ENCODE measurements at places on chromosomes 3 and 15.

DNA sequence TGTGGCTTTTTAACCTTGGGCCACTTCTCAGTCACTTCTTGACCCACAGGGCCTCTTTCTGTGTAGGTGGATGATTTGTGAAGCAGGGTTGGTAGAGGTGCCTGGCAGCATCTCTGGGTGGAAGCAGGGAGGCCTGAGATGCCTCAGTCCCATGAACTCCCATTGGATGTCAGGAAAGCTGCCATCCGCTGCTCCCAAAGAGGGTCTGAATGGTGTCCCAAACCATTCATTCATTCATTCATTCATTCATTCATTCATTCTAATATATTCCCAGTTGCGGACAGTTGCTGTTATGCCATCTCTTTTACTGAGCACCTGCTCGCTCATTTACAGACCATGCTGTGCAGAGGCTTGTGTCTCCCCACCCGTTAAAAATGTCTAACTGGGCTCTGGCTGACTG lies 98.7 kb downstream of the CHDH start:
- no peak for DNase-seq

DNA sequence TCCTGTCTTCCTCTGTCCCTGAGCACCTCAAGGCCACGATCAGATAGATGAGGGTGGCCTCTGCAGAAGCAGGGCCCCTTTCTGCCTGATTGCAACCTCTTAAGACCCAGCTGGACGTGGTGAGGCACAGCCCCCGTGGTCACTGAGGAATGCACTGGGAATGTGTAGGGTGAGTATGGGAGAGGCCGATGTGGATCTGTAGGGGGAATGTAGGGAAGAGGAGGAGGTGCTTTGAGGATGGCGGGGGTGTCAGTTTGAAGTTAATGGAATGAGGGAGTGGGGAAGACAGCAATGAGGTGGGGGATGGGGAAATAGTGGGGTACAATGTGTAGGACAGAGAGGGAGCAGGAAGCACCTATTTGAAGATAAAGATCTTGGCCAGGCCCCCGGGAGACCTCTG lies 785 bp upstream of the IQCF5 start:
- no peak for DNase-seq

DNA sequence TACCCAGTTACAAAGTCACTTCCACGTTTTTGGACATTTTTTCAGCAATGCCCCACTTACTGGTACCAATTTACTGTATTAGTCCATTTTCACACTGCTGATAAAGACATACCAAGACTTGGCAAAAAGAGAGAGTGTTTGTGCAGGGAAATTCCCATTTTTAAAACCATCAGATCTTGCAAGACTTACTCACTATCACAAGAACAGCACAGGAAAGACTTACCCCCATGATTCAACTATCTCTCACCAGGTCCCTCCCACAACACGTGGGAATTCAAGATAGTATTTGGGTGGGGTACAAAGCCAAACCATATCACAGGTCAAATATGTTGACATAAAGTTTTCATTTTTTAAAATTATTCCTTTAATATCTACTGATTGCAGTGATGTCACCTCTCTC lies 16.2 kb upstream of the ABI3BP start:
- no peak for DNase-seq

GRCh38 chr3:122092460-122093165 lies 37.5 kb downstream of the CD86 start:
- peak; percentile 88 for DNase-seq

DNA sequence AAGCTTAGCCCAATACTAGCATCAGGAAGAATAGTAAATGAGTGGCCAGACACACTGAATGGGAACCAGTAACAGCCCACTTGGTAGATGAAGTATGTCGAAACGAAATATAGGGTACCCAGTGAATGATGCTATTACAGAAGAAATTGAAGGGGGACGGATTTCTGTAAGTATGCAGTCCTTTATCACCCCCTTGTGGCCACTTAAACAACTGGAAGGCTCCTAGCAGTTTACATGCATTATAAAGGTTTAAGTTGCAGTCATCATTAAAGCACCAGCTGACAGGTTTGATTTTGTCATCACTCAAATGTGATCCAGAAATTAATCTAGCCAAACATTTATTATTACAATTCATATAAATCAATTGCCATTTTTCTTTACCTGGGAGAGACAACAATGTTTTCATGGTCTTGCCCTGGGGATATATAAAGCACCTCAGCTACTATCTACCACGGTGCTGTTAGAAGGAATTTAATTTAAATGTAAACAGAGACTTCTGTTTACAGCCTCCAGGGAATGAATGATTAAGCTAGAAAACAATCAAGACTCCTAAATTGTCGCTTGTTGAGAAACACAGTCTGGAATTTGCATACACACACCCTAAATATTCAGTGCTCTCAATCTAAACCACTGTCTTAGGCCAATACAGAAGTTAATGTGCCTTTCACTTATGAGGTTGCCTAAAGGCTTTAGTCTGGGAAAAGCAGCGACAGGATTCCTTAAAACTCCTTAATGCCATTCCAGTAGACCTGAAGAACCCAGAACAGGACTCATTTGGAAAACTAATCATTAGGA lies 7.8 kb downstream of the EIF1B start:
- DNase-seq, result peak; percentile 50

DNA sequence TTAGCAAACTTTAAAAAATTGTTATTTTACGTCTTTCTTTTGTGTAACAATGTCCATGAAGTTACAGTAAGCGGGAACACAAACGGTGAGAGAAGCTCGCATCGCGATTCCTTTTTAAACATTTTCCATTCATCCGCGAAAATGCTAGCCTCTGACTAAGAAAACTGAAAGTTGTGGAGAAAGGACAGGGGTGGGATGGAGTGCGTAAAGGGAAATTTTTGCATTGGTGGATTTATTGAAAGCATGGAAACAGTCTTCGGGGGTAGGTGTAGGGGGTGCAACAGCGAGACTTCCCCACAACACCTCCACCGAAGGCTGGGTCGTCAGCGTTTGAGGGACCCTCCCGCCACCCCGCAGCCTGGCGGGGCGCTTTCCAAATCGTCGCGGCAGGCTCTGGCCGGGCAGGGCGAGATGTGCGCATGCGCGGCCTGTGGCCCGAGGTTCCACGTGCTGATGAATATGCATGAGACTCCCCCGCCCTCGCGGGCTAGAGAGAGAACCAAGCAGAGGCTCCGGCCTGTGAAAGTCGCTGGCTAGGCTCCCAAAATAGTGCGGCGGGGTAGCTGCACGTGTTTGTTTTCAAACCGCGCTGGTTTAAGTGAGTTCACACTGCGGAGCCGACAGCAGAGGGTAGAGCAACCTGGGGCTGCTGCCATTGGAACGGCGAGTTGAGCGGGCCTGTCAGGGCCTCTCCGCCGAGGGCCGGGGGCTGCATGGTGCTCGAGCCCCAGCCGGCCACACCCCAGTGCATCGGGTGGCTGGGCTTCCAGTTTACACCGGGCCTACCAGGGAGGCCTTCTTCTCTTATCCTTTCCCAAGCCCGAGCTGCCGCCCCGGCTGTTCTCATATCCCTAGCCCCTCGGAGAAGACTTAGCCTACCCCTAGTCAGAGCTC lies 9.9 kb downstream of the ZIC1 start:
- DNase-seq, result peak; percentile 80

DNA sequence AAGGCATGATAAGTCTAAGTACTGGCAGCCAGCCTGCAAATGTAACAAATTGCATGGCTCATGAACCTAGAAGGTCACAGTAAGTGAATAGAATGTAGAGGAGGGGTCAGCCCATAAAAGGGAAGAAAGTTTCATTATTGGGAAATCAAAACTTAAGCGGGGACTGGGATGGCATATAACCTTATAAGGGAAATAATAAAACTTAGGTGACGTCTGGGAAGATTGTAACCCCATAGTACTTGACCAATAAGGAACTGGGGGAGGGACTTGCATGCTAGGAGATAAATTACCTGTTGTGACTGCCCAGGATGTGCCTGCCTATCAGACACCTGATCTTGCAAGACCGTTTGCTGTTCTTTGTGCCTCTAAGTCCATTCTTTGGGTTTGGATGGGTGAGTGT lies 28.1 kb upstream of the MCTP2 start:
- no peak for DNase-seq

- DNase-seq, result no peak
Measured at GRCh38 chr15:48477795-48478360, 146.6 kb downstream of the DUT start.

- DNase-seq, result no peak
Measured at GRCh38 chr3:139457066-139457465, 19.2 kb downstream of the RBP2 start.

DNA sequence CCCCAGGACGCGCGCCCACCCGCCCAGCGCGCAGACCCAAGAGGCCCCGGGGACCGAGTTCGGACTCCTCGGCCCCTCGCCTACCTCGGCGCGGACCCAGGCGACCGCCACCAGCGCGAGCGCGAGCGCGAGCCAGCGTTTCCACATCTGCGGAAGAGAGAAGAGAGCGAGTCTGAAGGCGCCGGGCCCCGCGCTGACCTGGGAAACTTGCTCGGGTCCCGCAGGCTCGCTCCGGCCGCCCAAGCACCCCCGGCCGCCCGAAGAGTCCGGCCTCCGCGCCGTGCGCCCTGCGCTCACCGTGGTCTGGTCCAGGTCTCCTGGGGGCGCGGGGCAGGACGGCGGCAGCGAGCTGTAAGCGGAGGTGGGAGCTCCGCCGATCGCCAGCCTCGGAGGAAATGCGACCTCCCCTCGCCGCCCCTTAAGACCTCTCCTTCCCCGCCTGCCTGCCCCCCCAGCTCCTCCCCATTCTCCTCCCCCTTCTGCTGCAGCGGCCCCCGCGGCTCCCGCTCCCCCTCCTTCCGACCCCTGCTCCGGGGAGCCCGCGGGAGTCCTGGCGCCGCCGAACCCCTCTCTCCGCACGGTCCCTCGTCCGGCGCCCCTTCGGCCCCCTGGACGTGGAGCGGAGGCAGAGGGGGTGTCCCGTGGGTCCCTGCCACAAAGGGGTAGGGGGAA lies at the start of gene FSTL1:
Gene FSTL1 (minus strand): TSS at position 393 of the 672 bp plus-strand sequence. CDS start 246 bp downstream, at position 147.
- no peak for DNase-seq

GRCh38 chr3:11350374-11350773 lies 78.2 kb downstream of the ATG7 start:
- DNase-seq, result peak; percentile 11

DNA sequence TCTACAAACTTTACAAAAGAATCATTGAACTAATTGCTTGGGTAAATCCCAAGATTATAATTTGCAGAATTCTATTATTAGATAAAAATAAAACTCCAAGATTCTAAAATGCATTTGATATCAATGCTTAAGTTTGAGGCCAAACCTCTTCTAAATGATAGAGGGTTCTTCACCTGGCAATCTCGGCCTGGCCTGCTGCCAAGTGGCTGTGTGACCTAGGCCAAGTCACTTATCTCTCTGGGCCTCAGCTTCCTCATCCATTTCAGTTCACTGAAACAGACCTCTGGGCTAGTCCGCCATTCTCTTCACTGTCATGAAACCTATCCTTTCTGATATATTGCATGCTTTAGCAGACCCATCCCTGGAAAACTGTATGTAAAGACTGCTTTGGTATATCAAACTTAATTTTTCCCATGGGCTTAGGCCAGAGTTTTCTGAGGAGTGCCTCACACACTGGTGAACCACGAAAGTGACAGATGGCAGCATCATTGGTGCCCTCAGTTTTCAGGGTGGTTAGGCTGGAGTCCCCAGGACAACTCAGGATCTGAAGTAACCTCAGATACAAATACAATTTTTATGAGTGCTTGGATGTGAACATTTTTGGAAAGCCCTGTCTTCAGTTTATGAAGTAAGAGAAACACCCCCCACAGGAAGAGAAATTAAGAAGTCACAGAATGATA lies 21.8 kb downstream of the NUDT16 start:
- DNase-seq, result no peak

DNA sequence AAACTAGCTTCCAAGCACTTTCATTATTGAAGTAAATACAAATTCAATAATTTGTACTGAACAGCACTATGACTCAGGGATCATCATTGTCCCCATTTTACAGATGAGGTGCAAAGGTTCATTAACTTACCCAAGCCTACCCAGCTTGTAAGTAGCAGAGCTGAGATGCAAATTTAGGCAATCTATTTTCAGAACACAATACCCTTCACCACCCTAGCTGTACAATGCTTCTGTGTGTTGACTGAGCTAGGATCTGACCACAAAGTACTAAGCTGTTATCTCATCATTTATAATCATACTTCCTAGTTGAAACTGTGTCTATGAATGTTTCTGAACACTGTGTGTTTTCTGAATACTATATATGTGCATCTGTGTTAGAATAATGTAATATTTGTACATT lies 3.2 kb upstream of the ILDR1 start:
- peak; percentile 26 for DNase-seq

DNA sequence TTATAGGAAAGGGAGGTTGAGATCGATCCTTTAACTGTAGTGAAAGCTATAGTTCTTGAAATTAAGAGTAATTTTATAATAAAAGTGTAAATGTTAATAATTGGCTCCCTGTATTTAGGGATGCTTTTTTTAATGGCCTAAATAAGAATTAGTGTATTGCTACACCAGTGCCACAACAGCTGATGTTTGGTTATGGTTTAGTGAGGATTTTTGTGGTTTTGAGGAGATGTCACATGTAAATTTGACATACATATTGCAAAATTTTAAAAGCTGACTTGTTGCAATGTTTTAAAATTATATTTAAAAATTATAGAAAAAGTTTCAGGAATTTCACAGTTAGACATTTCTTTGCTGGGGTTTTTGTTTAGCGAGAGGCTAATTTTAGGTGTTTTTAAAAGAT lies 3.9 kb downstream of the TSC22D2 start:
- DNase-seq, result peak; percentile 76

DNA sequence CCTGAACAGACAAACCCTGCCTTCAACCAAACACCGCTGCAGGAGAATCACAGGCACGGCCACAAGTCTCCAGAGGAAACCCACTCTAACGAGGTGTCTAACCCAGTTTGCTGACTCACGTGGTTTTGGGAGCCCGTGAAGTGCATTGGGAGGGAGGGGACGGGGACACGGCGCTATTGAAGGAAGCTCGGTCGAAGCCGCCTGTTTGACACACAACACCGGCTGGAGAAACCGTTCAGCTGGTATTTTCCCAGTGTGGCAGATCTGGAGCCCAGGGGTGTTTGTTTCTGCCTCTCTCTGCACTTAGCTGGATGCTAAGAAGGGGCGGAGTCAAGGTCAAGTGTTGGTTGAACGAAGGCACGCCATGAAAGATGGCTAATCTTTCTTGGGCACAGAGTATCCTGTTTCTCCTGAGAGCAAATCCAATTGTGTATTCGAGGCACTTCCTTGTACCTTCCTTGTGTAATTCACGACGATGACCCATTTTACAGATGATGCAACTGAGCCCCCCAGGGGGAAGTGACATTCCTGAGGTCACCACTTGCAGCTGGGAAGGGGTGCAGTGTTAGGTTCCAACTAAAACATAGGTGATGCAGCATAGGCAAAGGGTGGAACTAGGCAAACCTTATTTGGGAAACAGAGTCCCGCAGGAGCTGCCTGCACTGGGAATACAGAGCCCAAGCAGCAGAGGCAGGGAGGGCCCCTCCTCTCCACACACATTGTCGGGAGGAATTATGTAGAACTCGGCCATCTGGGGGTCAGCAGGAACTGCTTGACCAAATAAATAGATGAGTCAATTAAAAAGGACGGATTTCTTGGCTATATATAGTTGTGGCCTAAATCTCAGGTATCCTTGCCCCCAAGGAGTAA lies 22.5 kb downstream of the SLC6A6 start:
- DNase-seq, result peak; percentile 28

GRCh38 chr3:141083836-141084649 lies 32.9 kb downstream of the SPSB4 start:
- peak; percentile 21 for DNase-seq

GRCh38 chr3:42123824-42124658 lies 32.9 kb downstream of the TRAK1 start:
- no peak for DNase-seq

GRCh38 chr15:28022961-28023360 lies 76.2 kb downstream of the OCA2 start:
- DNase-seq, result no peak

GRCh38 chr3:15345066-15345607 lies 12.8 kb upstream of the SH3BP5 start:
- DNase-seq, result no peak
